Tibial nerve (tissue), 4 donors: ENCODE measurements at places on chromosomes 5 and 9. TPM values are rescaled to one million over a fixed set of nuclear protein-coding genes. Genes with fewer than 3 reads are reported as not detected.
A peak's percentile ranks its signal among the peaks of the same experiment; 100 is the strongest.

GRCh38 chr5:67817652-67818051 is 397.9 kb upstream of the PIK3R1 start:
- DNase-seq: no peak

- DNase-seq: no peak
These were observed 32.6 kb downstream of the ADAMTS2 start for GRCh38 chr5:179312557-179313235.

- DNase-seq: no peak
These were observed 60.4 kb upstream of the CTSL start for GRCh38 chr9:87665505-87665904.

GRCh38 chr5:91307048-91307447 is 76.1 kb downstream of the ARRDC3 start:
- DNase-seq: peak; percentile 36

GRCh38 chr5:167511276-167511675 is 780.2 kb upstream of the WWC1 start:
- DNase-seq: no peak

The DHFR gene
- total RNA-seq: 10.0 TPM

The POLR3G gene
- total RNA-seq: 7.2 TPM

The SNCAIP gene
- total RNA-seq: 4.6 TPM

The NMUR2 gene
- total RNA-seq: not detected

- no peak for DNase-seq
These were observed 300.0 kb downstream of the SH3GL2 start for GRCh38 chr9:17878810-17879370.

GRCh38 chr5:143063175-143063970 is 293.2 kb downstream of the ARHGAP26 start:
- peak; percentile 40 for DNase-seq

DNA sequence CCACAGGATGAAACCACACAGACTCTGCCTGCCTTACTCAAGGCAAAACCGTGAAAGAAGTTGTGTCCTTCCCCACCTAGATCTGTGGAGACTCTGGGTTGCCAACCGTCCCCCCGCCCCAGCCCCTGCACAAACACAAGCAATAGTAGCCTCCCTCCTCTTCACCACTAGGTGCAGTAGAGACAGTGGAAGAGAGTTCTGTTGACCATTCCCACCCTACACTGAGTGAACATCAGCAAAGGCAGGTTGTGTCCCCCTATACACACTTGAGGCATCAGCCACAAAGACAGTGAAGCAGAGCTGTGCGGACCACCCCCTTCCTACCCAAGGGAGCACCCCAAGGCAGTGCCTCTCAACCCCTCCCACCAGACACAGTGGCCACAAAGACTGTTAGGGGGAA is 223.7 kb upstream of the NFIL3 start:
- DNase-seq: no peak

- DNase-seq: no peak
These were observed 131.6 kb upstream of the PTGER4 start for GRCh38 chr5:40547994-40548575.

GRCh38 chr5:120614531-120615180 is 150.6 kb downstream of the PRR16 start:
- no peak for DNase-seq

DNA sequence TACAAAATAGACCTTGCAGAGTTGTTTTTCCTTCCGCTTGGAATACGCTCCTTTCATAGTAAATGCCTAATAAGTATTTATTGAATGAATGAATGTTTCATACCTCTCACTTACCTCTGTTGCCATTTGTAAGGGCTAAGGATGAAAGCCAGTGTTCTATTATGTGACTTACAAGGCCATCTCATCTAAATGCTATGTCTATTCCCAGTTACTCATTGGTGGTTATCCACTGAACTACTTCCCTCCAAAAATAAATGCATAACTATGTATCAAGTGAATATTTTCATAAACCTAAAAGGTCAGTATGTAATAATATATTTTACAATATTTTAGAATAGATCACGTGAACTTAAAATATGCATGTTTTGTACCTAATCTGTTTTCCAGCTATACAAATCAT is 670.5 kb upstream of the RGMB start:
- DNase-seq: no peak

The PTPRD gene
- total RNA-seq: 5.0 TPM

- DNase-seq: no peak
These were observed 22.9 kb upstream of the CAVIN4 start for GRCh38 chr9:100554935-100555401.

GRCh38 chr5:180785121-180785781 is 17.4 kb downstream of the MGAT1 start:
- DNase-seq: no peak

The RMRP gene
- 649 TPM for total RNA-seq

The LIFR gene
- total RNA-seq: 208 TPM

The SLC6A3 gene
- not detected for total RNA-seq

The SPAAR gene
- total RNA-seq: 9.6 TPM

DNA sequence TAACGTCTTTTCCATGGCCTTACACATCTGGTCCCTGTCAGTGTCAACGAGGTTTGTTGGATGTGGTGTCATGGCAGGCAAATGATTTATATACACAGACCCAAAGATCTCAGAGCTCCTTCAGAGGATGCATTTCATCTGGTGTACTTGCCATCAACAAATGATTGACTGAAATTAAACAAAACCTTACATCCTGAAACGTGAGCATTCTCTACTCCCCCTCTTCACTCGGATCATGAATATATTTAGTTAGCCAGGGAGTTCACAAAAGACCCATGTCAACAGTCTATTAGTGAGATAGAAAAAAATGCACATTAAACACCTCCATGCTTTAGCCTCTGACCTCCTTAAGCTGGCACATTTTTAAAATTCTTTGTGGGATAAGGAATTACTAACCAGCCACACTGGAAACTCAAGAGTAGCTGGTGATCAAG is 215.6 kb downstream of the EFNA5 start:
- no peak for DNase-seq

GRCh38 chr5:179418972-179419371 is 73.7 kb upstream of the ADAMTS2 start:
- no peak for DNase-seq

GRCh38 chr9:2691212-2691611 is 26.1 kb upstream of the KCNV2 start:
- DNase-seq: no peak

The GNA14 gene
- total RNA-seq: 5.7 TPM

DNA sequence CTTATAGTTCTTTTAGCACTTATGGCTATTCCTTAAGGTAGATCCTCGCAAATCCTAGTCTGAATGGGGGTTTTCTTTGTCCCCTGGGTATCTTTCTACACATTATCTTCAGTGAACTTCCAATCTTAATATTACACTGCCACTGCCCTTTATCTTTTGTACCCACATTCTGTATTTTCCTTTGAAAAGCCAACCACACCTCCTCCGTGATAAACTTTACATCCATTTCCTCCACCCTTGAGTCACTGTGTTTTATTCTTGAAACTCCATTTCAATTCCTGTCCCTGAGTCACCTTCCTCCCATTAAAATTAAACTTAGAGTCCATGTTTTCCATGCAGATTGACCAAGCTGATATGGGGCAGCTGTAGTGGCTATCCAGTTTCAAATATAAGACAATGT is 43.2 kb upstream of the RICTOR start:
- no peak for DNase-seq

DNA sequence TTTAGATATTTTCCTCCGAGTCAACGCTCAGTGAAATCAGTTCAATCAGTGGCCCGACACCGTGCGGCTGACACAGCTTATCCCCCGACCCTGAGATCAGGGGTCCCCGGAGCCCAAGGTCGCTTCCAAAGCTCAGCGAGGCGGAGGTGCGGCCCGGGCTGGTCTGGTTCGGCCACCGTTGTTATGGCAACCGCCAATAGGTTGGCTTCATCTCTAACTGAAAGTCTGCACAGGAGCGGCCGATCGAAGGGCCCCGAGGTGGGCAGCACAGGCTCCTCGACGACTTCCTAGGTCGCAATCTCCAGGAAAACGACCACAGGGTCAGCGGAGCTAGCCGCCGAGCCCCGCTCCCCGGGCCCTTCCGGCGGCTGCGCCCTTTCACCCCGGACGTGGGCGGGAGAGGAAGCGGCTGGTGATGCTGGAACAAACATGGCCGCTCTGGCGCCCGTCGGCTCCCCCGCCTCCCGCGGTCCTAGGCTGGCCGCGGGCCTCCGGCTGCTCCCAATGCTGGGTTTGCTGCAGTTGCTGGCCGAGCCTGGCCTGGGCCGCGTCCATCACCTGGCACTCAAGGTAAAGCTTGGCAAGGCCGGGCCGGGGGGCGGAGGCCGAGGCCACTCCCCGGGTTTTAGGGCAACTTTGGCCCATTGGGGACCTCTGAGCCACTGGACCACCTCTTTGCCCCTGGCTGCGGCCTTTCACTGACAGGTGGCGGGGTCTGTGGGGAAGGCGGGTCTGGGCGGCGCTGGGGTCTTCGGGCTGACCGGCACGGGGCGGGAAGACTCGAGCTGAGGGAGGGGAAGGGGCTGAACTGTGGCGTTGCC is at the start of gene GPR107:
Gene GPR107, plus strand, starts transcription at position 403 of the 821 bp plus-strand sequence. Its CDS starts 27 bp downstream, at position 430.
- peak; percentile 54 for DNase-seq

The TNFSF8 gene
- 8.1 TPM for total RNA-seq

DNA sequence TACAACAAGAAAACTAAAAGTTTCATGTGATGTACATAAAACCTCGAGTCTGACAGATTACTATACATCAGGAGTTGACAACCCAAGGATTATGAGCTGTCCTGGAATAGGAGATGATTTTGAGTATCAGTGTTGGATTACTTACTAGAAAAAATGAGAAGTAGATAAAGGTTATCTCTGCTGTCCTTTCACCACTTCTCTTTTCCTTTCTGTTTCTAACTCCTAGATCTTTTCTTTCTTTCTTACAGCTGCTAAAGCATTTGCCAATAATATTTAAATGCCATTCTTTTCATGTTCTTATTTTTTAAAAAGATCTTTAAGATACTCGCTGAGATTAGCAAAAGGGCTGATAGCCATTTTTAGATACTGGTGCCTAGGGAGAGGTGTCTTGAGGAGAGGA is 14.8 kb downstream of the RBM27 start:
- DNase-seq: no peak

The NUTM2F gene
- not detected for total RNA-seq

DNA sequence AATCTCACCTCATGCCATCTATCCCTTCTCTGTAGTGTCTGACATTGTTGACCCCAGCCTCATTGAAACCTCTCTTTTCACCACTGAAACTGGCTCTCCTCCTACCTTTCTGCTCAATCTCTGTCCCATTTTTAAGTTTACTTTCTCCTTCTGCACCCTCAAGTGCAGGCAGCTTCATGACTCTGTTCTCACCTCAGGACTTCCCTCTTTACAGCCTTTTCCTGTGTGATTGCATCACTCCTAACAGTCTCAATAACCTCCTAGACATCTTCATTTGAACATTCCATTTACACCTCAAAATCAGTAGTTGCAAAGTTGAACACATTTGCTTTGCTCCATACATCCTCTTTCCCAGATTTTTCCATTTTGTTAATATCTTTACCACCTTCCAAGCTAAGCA is 172.1 kb downstream of the RASEF start:
- DNase-seq: no peak

The C5orf34 gene
- 2.0 TPM for total RNA-seq

GRCh38 chr5:148956477-148957385 is 106.1 kb downstream of the SH3TC2 start:
- DNase-seq: no peak

DNA sequence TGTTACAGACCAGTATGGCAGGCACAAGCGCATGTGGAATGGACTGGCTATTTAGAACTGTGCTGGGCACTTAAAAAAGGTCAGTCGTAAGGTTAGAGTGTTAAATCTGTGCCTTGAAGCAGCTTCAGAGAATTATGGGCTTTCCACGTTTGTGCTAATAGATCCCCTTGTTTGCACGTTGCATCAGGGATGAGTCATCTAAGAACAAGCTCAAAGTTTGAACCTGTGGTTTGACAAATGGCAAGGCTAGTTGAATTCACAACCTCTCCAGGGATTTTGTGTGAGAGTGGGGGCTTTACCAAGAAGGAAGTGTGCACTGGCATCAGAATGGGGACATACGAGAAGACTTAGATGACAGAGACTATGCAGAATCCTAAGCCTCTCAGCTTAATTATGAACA is 249.6 kb downstream of the IRX1 start:
- no peak for DNase-seq

DNA sequence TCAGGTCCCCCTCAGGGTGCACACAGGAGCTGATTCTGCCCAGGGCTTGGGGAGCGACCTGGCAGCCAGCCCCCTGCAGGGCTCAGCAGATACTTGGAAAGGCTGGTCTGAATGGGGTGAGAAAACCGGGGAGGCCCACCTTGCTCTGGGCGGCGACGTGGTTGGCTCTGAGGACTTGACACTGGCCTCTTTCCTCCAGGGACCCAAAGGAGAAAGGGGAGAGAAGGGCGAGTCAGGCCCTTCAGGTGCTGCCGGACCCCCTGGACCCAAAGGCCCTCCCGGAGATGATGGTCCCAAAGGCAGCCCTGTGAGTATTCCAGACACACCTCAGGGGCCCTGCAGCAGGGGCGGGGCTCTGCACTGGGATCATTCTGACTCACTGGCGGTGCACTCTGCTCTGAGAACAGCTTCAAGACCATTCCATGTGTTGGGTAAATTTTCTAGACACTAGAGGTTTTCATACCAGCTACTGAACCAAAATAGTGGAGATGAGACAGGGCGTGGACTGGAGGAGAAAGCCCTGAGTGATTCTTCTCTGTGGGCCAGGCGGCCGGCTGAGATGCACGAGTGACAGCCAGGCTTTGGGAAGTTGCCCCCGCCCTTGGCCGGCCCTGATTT is 65.9 kb upstream of the FCN2 start:
- no peak for DNase-seq

The FGF1 gene
- total RNA-seq: 131 TPM

GRCh38 chr9:80796632-80797031 is 892.7 kb downstream of the TLE1 start:
- no peak for DNase-seq

- DNase-seq: no peak
These were observed 709 bp downstream of the IQGAP2 start for GRCh38 chr5:76403766-76404222.

The SERINC5 gene
- 34.1 TPM for total RNA-seq

The ZNF883 gene
- total RNA-seq: 0.98 TPM
